ENCODE measurements at places on chromosomes 5 and 9.

- DNase-seq, result no peak
Measured at GRCh38 chr9:128588581-128589233, 36.3 kb downstream of the SPTAN1 start.

DNA sequence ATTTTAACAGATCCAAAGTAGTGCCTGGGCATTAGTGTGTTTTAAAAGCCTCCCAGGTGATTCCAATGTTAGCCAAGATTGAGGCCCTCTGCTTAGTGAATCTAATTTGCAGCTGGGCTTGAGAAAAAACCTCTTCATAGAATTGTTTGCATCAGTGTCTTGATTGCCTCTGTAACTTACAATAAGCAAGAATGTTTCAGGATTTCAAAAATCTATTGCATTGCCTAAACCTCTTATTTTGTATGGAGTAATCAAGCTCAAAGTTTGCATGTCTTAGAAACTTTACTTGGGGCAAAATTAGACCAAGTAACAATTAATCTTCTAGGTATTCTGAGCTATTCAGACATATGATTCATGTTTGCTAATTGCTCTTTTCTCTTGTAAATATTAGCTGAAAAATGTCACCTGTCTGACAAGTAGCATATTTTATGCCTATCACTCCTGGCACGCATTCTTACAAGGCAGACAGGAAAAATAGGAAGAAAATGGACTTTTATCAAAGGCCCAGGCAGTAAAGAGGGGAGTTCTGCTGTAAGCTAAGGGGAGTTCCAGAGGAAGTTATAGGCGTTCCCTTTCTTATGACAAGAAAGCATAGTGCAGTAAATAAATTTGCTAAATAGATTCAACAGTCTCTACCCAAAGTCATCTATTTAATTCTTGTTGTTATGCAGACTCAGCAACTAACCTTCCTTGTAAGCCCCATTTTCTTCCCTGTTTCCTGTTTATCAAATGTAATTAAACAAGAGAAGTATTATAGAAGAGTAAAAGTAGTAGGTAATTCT lies 21.0 kb downstream of the PDCD1LG2 start:
- DNase-seq, result peak; percentile 19

- DNase-seq, result no peak
Measured at GRCh38 chr9:35481347-35481975, 8.4 kb upstream of the RUSC2 start.

- peak; percentile 94 for DNase-seq
Measured at GRCh38 chr9:34620061-34620994, at the start of gene DCTN3. Gene DCTN3, minus strand, starts transcription at chr9:34620495. Its CDS starts 31 bp downstream, at chr9:34620464.

- no peak for DNase-seq
Measured at GRCh38 chr9:138112090-138112748, 234.6 kb downstream of the CACNA1B start.

- DNase-seq, result no peak
Measured at GRCh38 chr5:41094871-41095270, 23.7 kb upstream of the MROH2B start.

DNA sequence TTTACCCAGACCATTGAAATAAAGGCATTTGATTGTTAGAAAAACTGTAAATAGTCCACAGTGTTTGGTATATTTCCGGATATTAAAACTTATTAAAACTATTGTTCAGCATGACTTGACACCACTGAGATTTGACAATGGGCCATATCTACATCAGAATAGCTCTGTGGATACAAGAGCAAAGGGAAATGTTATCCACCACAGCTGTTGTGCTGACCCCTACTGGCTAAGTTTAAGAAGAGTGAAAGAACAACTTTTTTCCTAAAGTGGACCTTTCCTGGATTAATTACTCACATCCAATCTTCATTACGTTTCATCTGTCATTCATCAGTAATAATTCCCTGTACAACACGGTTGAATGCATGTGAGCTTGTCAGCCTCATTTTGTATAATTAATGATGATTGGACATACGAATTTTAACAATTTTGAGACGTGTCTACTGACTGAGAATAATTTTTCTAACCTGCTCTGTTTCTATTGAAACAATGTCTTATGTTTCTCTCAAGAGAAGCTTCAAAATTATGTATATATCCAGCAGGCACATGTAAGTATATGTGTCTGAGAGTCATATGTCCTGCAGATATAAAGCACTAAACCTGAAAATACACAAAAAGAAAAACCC lies 1952.6 kb downstream of the MAT2B start:
- no peak for DNase-seq

DNA sequence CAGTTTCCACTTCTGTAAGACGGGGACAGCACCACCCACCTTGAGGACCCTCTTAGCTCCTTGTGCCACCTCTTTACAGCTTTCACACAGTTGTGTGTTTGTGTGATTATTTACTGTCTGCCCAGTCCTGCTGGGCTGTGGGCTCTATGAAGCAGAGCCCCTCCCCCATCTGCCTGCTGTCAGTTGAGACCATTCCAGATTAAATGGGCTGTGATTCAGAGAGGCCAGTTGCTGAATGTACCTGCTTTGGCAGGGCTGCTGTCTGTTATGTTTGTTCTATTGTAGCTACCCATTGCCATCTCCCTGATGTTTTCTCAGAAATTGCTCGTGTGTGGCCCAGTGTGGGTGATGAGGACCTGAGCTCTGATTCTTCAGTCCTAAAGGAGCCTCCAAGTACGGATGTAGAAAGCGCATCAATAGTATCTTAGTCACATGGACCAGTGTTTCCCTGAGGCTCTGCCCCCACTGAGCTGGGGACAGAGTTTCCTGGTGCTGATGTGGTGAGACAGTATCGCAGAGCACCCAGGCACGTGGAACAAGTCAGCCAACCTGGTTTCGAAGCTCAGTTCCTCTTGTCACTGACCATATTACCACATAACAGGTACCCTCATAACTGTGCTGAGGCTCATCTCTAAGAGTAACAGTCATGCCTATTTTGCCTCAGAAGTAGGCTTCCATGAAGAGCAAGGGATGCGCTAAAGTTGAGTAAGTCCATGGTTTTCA lies 3.7 kb downstream of the ANGPTL2 start:
- no peak for DNase-seq

DNA sequence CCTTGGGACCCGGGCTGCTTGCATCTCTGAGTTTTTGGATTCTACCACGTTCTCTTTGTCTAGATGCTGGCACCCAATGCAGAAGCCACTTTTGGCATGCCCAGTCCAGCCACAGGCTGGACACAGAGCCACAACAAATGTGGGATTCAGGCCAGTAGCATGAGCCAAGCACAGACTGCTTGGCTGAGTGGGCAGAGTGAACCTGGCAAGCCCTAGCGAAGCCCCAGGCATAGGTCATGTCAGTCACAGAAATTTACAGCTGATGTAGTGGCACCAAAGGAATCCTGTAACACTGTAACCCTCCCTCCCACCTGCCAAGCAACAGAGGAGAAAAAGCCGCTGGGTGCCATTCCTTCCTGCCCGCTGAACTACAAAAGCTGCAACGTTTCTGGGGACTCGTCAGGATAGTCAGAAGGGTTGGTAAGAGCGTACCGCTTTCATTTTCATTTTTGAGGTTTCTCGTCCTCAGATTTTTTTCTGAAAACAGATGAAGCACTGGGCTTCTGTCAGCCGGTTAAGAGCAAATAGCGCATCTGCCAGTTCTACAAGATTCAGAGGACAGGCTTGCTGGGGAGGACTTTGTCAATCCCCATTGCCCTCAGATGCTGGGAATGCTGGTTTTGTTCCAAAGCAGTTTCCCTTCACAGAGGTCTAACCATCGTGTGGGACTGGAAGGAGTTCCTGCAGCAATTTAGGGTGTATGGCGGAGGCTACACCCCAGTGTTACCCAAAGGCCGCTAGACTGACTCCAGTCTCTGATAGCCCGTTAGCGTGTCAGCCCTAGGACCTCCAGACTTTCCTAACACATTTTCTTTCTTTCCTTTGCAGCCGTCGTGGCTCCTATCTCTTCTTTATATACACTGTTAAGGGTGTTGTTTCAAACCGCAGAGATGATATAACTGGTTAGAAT lies 399.0 kb downstream of the HTR1A start:
- DNase-seq, result no peak

GRCh38 chr5:107580889-107581820 lies 89.6 kb downstream of the EFNA5 start:
- DNase-seq, result no peak

GRCh38 chr5:119708076-119708790 lies 78.9 kb downstream of the FAM170A start:
- no peak for DNase-seq

DNA sequence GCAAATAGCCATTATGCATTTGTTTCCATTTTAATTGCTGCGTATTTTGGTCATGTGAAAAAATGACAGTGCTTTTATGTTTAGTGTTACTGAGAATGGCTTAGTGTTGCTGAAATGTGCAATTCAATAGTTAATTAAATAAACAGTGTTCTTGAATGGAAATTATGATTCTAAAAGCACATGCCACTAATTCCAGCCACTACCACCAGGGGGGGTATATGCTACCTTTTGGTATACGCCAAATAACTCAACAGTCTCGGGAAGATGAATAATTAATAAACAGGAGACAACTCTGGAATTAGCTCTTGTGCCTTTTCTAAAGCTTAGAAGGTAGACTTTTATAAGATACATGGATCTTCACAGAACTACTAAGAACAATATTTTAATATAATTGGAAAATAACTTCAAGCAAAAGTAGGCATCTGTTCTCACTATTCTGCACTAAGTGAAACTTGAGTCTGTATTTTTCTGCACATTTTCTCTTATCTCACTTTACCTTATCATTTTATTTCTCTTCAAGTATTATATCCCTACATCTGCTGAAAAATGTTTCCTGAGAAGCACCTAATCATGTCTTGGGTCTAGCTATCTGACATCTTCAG lies 83.5 kb upstream of the MINAR2 start:
- peak; percentile 2 for DNase-seq

GRCh38 chr5:100157066-100157465 lies 378.1 kb upstream of the FAM174A start:
- DNase-seq, result no peak

DNA sequence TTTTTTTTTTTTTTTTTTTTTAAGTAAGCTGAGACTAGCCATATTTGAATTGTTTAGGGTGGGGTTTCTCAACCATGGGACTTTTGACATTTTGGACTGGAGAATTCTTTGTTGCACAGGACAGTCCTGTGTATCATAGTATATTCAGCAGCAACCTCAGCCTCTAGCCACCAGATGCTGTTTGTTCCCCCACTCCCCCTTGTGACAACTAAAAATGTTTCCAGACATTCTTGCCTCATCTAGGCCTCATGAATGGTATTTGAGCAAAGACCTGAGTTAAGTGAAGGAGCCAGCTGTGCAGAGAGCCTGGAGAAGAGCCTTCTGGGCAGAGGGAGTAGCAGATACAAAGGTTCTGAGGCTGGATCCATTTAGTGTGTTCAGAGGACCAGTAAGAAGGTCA lies 155.9 kb downstream of the SGCD start:
- DNase-seq, result no peak

- DNase-seq, result no peak
Measured at GRCh38 chr9:6214434-6214833, 1.2 kb upstream of the IL33 start.

GRCh38 chr5:82664732-82665131 lies 386.6 kb upstream of the RPS23 start:
- DNase-seq, result no peak

DNA sequence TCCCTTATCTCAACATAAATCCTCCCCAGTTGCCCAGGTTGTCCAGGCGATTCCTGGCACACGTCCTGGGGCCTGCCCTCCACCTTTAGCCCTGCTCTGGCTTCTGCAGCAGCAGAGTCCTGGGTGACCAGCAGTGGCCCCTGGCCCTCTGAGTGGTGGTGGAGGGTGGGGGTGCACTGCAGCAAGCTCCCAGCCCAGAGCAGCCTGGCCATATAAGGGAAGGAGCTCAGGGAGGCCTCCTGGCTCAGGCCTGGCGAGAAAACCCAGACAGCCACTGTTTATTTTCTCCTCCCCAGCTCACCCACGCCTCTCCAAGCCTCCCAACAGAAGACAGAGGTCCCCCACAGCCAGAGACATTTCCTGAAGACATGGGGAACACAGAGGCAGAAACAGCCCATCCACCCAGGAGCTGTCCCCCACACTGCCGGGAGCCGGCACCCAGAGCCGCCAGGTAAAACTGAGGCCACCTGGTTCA lies 44.7 kb upstream of the IL17B start:
- DNase-seq, result no peak

- DNase-seq, result peak; percentile 64
Measured at GRCh38 chr5:178483620-178484019, 106.6 kb downstream of the COL23A1 start.

DNA sequence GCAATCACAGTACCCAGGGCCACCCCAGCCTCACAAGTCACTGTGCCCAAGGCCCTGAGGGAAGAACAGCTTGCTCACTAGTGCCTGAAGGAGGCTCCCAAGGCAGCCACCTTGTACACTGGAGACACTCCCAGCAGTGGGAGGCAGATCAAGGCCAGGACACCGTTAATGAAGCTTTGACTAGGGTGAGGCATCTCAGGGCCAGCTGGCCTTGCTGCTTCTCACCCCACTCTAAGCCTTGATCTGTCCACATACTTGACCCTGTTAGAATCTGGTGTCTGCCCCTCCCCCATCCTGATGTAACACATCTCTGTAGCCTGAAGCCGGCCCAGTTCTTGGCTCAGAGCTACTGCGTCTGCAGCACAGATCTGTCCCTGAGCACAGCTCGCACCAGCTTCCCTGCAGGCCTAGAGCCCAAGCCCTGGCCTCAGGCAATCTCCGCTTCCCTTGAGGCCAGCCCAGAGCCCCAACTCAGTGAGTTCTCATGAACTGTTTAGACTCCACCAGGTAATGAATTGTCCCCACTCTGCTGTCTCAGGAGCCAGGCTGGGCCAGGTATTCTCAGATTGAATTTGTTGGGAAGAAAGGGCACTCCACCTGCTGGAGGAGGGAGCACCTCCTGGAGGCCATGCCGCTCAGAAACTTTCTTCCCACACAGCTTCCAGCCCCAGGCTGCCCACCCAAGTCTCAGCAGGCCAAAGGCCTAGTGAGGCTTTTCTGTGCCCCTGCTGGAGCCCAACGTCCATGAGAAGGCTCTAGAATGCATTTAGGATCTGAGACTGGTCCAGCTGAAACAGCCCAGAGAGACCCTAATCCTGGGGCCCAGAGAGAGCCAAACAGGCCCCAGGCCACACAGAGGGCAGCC lies 13.4 kb upstream of the JADE2 start:
- no peak for DNase-seq

GRCh38 chr5:127802477-127802865 lies 99.3 kb downstream of the CCDC192 start:
- no peak for DNase-seq

DNA sequence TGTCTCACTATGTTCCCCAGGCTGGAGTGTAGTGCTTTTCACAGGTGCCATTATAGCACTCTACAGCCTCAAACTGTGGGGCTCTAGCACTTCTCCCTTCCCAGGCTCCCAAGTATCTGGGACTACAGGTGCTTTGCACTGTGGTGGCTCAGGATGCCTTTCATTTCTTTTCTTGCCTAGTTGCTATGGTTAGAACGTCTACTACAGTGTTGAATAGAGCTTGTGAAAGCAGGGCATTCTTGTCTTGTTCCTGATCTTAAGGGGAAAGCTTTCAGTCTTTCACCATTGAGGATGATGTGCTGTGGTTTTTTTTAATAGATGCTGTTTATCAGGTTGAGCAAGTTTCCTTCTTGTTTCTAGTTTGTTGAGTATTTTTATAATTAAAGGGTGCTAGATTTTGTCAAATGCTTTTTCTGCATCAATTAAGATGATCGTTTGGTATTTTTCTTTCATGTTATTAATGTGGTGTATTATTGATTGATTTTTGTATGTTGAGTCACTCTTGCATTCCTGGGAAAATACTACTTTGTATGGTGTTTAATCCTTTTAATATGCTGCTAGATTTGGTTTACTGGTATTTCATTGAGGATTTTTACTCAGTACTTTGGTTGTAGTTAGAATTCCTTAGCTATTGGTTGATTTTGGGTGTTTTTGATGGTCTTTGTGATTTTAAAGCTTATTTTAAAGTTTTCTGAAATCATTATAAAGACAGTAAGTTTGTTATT lies 35.6 kb downstream of the GPBP1 start:
- no peak for DNase-seq

- DNase-seq, result no peak
Measured at GRCh38 chr9:113609562-113610318, 146.2 kb downstream of the RGS3 start.

Data from CD4-positive, alpha-beta T cell treated with Interleukin-6 at 100 ng/mL for 8 hours (primary cell).